ENCODE measurements at places on chromosomes 7 and 10. TPM values are rescaled to one million over a fixed set of nuclear protein-coding genes. Genes with fewer than 3 reads are reported as not detected.

DNA sequence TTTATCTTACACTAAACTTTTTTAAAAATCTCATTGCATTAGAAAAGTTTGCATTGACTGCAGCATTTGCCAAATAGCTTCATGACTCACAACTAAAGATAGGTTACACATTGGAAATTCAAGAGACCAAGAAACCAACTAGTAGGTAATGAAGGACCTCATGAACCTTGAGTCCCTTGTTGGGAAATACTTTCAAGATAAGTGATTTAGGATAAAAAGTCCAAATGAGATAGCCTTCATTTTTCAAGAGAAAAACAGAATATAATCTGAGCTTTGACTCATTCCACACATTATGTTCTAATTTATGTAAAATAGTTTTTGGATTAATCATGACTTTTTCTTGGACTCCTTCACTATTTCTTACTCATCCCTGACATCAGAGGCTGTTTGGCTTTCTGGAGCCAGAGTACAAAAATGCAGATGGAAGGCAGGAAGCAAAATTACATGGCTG lies 13.1 kb upstream of the LIPF start:
- no peak overlapping the region for H3K27ac ChIP-seq
- H3K4me1 ChIP-seq = no peaks in the 10 kb centered on the region
- H3K27me3 ChIP-seq = peaks cover 21% of the 10 kb centered on the region
- H3K36me3 ChIP-seq = no peaks in the 10 kb centered on the region

GRCh38 chr7:11212080-11212711 lies 238.5 kb downstream of the PHF14 start:
- H3K27me3 ChIP-seq = no peaks in the 10 kb centered on the region
- H3K27ac ChIP-seq = no peak overlapping the region
- no peaks in the 10 kb centered on the region for H3K36me3 ChIP-seq
- H3K4me3 ChIP-seq = no peak overlapping the region

- peaks cover 4% of the 10 kb centered on the region for H3K4me1 ChIP-seq
- no peak overlapping the region for H3K4me3 ChIP-seq
- DNase-seq = no peak
- peaks cover 48% of the 10 kb centered on the region for H3K36me3 ChIP-seq
- H3K27me3 ChIP-seq = no peaks in the 10 kb centered on the region
Measured at GRCh38 chr10:125812128-125812750, 10.8 kb downstream of the UROS start.

NPC1L1 gene
- total RNA-seq = not detected

Data from activated CD4-positive, alpha-beta T cell treated with anti-CD3 and anti-CD28 coated beads, Interleukin-2, amount 10 ng/mL, durations not matched to agents 24 days and 14 days (primary cell).